Activated CD4-positive, CD25-positive, alpha-beta regulatory T cell treated with anti-CD3 and anti-CD28 coated beads, Interleukin-2, amount 50 U/mL, for 72 hours (primary cell): ENCODE measurements at places on chromosomes 3 and 15.

DNA sequence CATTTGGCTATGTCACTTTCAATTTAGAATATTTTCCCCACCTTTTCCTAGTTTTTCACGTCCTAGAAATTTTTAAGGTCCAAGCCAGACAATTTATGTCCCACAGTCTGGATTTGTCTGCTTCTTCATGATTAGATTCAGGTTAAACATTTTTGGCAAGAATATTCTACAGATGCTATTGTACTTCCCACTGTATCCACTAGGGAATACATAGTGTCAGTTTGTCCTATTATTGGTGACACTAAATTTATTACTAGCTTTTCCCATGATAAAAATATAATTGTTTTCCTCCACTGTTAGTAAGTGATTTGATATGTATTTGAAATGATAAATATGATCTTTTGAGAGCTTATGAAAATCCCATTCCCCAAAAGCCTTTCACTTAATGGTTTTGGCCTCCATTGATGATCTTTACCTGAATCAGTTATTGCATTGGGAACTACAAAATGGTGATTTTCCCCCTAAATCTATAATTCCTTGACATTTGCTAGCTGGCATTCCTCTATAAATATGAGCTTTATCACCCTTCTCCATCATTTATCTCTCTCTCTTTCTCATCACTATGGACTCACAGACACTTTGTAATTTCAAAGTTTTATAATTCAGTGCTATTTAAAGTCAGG is 8.3 kb downstream of the ARL14 start:
- no peak for DNase-seq

DNA sequence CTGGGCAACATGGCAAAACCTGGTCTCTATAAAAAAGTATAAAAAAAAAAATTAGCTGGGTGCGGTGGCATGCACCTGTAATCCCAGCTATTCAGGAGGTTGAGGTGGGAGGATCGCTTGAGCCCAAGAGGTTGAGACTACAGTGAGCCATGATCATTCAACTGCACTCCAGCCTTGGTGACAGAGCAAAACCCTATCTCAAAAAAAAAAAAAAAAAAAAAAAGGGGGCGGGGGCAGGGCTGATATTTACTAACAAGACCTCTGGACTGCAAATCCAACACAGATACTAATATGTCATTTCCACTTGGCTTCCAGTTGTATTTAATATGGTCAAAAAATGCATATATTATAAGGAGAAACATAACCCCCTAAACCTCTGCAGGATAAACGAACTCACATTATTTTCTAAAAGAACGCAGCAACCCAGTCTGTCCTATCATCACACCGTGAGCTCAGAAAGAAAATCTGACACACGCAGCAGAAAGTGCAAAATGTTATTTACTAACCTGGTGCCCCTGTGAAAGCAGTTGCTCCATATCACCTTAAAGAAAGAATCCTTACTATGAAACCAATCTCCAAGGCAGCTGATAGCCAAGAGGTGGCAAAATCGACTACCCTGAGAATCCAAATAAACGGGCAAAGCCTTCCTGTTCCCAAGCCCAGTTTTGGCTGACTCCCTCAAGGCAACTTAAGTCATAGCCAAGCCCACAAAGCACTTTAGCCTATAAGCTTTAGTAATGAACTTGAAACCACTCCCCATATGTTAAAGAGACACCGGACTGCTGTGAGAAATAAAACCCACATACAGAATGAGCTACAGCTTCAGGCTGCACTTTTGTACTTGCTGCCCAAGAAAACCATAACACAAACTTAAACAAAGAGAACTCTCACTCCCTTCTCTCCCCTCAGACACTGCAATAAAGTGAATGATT is 39.3 kb downstream of the PLD1 start:
- DNase-seq = no peak

- DNase-seq = no peak
Measured at GRCh38 chr15:51262463-51262862, 75.9 kb downstream of the CYP19A1 start.

DNA sequence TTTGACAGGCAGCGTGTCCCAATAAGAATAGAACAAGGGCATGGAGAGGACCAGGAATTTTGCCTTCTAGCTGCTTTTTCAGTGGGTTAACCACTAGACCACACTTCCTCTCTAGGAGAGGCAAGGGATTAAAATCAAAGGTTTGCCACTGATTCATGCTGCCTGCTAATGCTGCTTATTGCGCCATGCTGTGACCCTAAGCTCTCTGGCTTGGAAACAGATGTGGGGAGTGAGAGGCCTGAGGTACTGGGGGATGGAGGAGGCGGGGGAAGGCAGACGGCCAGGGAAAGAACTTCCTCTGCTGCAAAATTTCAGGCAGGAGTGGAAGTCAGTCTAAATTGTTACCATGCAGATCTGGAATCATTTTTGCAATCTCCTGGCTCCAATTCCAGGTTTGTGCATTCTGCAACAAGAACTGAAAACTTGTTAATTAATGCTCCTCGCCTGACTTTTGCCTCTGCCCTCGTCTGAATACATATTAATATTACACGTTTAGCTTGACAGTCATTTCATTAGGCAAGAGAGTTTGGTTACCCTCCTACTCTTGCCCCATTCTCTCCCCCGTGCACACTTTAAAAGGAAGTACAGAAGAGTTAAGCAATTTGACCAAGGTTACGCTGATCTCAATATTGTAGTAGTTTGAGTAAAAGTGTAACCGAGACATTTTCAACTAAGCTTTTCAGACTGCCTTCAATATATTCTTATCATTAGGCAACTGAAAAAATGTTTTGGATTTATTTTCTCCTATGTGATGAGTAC is 121.7 kb upstream of the SPRED1 start:
- DNase-seq = no peak

GRCh38 chr3:42660131-42660715 is 6.7 kb downstream of the ZBTB47 start:
- no peak for DNase-seq

GRCh38 chr3:162211470-162211869 is 714.9 kb downstream of the OTOL1 start:
- DNase-seq = no peak

DNA sequence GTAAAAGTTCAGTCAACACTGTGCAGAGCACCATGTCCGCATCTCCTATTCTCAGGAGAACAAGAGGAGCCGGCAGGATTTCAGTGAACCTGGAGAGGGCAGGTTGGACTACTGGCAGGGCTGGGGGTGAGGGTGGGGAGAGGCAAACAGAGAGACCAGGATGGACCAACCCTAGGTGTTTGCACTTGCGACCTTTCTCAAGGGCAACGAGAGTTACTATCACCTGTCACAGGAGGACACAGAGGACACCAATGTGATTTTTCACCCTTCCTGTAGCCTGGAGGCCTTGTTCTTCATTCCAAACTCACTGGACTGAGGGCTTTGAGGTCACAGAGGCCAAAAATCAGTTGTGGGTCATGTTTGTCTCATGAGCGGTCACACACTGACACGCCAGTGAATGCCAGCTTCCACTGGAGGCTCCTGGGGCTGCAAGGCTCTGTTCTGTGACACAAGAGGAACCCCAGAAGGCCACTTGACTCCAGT is 89.5 kb downstream of the CPN2 start:
- peak; percentile 9 for DNase-seq

- DNase-seq = no peak
Measured at GRCh38 chr15:55619783-55620182, 31.6 kb upstream of the PYGO1 start.

DNA sequence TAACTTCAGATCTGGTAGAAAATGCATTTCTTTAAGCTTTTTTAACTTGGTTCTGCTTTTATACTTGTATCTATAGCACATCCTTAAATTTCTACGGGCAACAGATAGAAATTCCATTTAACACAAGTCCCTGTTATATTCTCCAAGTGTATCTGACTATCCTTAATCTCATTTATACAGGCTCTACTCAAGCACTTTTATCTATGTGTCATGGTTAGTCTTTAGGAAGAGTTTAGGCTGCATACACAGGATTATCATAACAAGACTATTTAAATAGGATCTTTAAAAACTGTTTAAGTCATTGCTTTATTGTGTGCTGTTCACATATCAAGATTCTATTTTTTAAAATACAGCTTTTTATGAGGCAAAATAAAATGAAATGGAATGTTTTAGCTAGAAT is 52.7 kb downstream of the SETD5 start:
- DNase-seq = no peak
